ENCODE measurements at places on chromosomes 3 and 15.

- DNase-seq, result no peak
These were observed 23.9 kb upstream of the CTSH start for GRCh38 chr15:78968539-78969271.

- DNase-seq, result no peak
These were observed 23.7 kb upstream of the GPD1L start for GRCh38 chr3:32082721-32083120.

- no peak for DNase-seq
These were observed 14.8 kb upstream of the FSIP1 start for GRCh38 chr15:39797407-39797806.

GRCh38 chr3:184696697-184697096 is 15.2 kb downstream of the MAGEF1 start:
- no peak for DNase-seq

- no peak for DNase-seq
These were observed 18.9 kb upstream of the SEMA5B start for GRCh38 chr3:123046262-123047061.

DNA sequence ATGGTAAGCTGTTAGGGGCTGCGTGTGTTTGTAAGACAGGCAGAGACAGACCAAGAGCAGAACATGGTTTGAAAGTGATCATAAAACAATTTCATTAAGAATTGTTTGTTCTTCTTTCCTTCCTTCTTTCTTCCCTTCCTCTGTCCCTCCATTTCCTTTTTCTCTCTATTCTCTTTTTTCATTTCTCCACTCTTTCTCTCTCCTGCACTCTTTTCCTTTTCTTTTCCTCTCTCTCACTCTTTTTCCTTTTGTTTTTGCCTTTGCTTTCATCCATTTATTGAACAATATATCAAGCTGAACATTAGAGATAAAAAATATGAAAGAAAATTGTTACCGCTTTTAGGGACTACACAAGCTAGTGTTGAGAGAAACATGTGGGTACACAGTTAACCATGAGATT is 62.2 kb upstream of the GOLIM4 start:
- DNase-seq, result no peak

DNA sequence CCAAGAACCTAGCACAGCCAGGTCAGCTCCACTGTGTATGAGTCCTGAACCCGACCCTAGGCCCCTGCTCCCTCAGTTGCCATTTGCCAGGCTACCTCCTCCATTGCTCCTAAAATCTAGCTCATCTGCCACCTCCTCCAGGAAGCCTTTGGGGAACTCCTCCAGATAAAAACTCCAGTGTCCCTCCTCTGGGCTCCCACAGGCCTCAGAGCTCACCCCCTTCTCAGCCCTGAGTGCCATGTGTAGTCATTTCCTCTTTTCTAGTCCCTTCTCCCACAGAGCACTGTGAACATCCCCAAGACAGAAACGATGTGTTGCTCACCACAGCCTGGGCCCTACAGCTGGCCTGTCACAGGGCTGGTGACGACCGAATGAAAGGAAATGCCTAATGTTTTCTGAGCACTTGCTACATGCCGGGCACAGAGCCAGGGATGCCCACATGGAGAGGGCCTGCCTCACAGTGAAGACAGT is 61.0 kb downstream of the IQSEC1 start:
- no peak for DNase-seq

DNA sequence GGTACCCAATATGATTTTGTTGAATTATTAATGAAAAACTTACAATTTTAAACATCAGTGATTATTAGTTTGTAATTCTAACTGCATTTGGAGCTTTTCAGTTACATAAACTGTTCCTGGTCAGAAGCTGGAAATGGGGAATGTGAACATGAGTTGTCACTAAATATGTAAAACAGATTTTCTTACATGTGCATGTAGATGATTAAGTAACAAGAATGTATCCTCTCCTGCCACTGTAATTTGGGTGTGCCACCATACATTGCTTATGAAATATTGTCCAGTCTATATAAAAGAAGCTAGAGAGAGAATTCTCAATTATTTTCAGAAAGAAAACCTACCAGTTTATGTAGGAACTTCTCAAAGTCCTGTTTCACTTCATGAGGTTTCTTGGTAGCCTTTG is 91.6 kb upstream of the FGF7 start:
- DNase-seq, result no peak

DNA sequence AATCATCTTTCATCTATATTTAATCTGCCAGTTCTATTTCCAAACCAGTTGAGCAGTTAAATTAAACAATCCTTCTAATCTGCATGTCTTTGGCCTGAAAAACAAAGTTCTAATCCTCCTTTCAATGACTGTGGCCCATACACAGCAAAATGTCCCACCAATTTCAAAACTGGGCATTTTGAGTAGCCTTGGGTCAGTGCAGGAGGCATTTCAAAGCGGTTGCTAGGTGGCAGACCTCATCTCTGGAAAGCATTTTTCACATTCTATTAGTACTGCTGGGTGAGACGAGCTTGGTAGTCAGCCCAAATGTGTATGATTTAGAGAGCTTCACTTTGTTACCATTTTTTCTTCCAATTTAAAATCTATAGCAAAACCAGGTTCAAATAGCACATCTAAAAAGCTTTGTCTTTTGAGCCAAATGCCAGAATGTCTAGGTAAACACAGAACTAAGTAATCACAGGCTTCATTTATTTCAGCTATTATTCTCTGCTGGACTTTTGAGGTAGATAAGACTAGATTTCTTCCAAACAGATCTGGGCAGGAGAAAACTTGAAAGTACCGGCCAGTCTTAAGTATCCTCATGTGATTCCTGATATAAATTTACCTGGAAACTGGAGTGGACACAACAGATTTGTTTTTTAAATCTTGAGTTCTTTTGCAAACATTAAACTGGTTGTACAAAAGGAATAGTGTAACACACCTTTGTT is 8.9 kb upstream of the ARHGEF26 start:
- DNase-seq, result no peak

All from HEK293T (cell line).